ENCODE measurements at places on chromosomes 5 and 9.

- peaks cover 1% of the 10 kb centered on the region for H3K27me3 ChIP-seq
- 0 out of 2 replicates have a peak overlapping the region, but pooled peaks have one; percentile 1 for H3K27ac ChIP-seq
- peak; percentile 56 for DNase-seq
- no peak overlapping the region for H3K4me3 ChIP-seq
Measured at GRCh38 chr5:10599862-10600284, 36.0 kb downstream of the ANKRD33B start.

DNA sequence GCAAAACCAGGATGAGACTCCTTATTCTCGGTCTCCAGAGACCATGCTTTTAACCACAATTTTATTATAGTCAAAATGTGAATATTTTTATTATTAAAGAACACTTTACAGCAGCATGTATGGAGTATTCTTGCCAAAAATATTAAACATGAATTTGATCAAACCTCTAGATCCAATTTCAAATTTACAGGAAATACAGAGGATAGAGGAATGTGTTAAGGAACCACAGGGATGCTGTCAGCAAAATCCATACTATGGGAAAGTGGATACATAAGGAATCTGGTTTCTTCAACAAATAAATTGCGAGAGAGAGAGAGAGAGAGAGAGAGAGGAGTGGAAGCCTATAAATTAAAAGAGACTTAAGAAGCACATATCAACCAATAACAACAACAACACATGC, 348.2 kb upstream of the NUDT12 start:
- H3K4me3 ChIP-seq, result no peak overlapping the region
- H3K27ac ChIP-seq, result no peak overlapping the region
- no peak for DNase-seq
- H3K27me3 ChIP-seq, result no peaks in the 10 kb centered on the region

GRCh38 chr5:97842687-97843086, 659.6 kb upstream of the RIOK2 start:
- H3K27ac ChIP-seq, result no peak overlapping the region
- H3K27me3 ChIP-seq, result peaks cover 3% of the 10 kb centered on the region
- H3K36me3 ChIP-seq, result no peaks in the 10 kb centered on the region
- H3K4me1 ChIP-seq, result peaks cover 33% of the 10 kb centered on the region

DNA sequence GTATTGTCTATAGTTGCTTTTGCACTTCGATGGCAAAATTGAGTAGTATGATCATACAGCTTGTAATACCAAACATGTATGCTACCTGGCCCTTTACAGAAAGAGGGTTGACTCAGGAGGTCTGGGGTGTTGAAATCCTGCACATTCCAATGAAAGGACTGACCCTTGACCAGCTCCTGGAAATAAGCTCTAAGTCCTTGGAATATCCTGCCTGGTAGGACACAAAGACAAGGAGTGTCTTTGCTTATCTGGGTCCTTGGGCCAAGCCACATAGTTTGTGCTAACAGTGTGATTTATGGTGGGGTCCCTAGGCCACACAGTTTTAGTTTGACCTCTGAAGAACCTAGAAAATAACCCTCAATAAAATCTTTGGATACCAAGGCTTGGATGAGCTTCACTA, 89.3 kb upstream of the FTMT start:
- H3K27me3 ChIP-seq, result no peaks in the 10 kb centered on the region
- DNase-seq, result no peak

DNA sequence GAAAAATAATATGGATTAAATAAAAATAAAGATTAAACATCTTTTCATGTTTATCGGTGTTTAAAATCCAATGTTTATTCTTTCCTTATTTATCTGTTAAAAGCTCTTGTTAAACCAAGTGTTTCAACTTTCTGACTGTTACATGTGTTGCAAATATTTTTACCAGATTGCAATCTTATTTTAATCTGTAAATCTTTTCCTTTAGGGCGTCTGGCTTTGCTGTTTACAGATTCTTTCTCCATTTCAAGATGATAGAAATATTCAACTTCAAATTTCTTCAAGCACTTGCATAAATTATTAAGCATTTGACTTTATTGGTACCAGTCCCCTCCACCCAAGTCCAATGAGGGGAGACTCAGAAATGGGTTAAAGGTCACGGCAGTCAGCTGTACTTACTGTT, 16.9 kb upstream of the ABCA1 start:
- H3K4me3 ChIP-seq, result no peak overlapping the region
- no peaks in the 10 kb centered on the region for H3K36me3 ChIP-seq
- no peak overlapping the region for H3K27ac ChIP-seq
- H3K4me1 ChIP-seq, result peaks cover 12% of the 10 kb centered on the region
- DNase-seq, result no peak
- H3K27me3 ChIP-seq, result no peaks in the 10 kb centered on the region

DNA sequence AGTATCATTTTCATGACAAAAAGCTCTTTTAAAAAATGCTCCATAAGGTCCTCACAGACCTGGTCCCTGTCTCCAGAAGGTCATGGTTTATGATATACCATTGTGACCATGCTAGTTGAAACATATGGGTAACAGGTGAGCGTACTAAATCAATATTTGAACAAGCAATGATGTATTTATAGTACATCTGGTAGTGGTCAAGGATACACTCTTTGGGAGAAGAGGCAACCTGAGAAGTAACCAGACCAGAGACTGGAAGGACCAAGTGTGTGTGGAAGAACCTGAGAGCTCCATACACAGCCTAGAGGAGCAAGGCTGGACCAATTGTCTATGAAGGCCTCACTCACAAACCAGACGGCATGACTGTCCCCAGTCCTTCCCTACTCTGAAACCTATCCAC, 55.1 kb downstream of the LHFPL2 start:
- peaks cover 4% of the 10 kb centered on the region for H3K36me3 ChIP-seq
- no peak overlapping the region for H3K4me3 ChIP-seq
- H3K27me3 ChIP-seq, result no peaks in the 10 kb centered on the region
- peaks cover 93% of the 10 kb centered on the region for H3K4me1 ChIP-seq
- no peak for DNase-seq

GRCh38 chr5:160342413-160342941, 27.9 kb downstream of the C1QTNF2 start:
- H3K27ac ChIP-seq, result no peak overlapping the region
- H3K4me1 ChIP-seq, result peaks cover 11% of the 10 kb centered on the region
- peak; percentile 64 for DNase-seq
- H3K27me3 ChIP-seq, result peaks cover 1% of the 10 kb centered on the region
- no peaks in the 10 kb centered on the region for H3K36me3 ChIP-seq
